ENCODE measurements at places on chromosomes 4 and X. TPM values are rescaled to one million over a fixed set of nuclear protein-coding genes. Genes with fewer than 3 reads are reported as not detected.

REPS2 gene
- total RNA-seq: not detected

H2BW2 gene
- not detected for total RNA-seq

TEX13C gene
- not detected for total RNA-seq

ITIH6 gene
- total RNA-seq: not detected

GSX2 gene
- not detected for total RNA-seq

AIFM1 gene
- 51.5 TPM for total RNA-seq

CPLX1 gene
- not detected for total RNA-seq

GPR173 gene
- 0.36 TPM for total RNA-seq

ODAM gene
- total RNA-seq: not detected

SCFD2 gene
- 21.4 TPM for total RNA-seq

KIAA1210 gene
- not detected for total RNA-seq

SH2D1A gene
- 43.2 TPM for total RNA-seq

FTSJ1 gene
- total RNA-seq: 73.3 TPM

SHROOM4 gene
- total RNA-seq: not detected

POLN gene
- total RNA-seq: 2.1 TPM

PAGE2 gene
- total RNA-seq: not detected

XAGE5 gene
- total RNA-seq: not detected

SPANXN3 gene
- total RNA-seq: not detected

MAGEC2 gene
- not detected for total RNA-seq

PSAPL1 gene
- not detected for total RNA-seq

All from activated CD8-positive, alpha-beta T cell treated with anti-CD3 and anti-CD28 coated beads for 36 hours (primary cell).